ENCODE measurements at places on chromosomes 5 and 9.

DNA sequence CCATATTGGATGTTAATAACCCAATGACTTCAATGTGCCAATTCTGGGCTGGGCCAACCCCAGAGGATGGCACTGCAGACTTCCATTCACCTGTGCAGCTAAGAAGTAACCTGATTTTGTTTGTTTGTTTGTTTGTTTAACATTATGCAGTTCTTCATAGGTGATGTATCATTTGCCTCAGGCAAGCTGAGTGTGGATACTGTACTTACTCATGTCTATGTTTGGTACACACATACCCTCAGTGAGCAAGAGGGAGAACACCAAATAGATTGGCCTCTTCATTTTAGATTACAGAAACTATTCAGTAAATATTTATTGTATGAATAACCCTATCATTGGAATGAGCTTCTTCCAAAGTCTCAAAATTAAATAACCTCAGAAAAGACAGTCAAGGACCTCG is 180.2 kb upstream of the SMC2 start:
- DNase-seq = no peak

DNA sequence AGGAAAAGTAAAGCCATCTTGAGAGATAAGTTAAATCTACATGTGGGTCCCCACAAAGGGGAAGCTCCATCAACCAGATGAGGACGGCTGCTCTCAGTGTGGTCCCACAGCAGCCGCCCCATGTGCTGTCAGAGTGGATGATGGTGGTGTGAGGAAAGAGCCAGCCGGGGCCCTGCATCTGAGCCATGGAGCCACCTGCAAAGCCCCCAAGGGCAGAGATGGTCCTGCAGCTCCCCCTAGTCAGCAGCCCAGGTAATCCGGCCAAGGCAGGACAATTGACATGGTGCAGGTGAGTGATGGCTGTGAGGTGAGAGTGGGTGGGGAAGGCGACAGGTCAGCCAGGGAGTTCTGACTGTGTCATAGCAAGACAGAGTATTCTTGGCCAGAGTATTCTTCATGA is 458.8 kb downstream of the ICE1 start:
- no peak for DNase-seq

DNA sequence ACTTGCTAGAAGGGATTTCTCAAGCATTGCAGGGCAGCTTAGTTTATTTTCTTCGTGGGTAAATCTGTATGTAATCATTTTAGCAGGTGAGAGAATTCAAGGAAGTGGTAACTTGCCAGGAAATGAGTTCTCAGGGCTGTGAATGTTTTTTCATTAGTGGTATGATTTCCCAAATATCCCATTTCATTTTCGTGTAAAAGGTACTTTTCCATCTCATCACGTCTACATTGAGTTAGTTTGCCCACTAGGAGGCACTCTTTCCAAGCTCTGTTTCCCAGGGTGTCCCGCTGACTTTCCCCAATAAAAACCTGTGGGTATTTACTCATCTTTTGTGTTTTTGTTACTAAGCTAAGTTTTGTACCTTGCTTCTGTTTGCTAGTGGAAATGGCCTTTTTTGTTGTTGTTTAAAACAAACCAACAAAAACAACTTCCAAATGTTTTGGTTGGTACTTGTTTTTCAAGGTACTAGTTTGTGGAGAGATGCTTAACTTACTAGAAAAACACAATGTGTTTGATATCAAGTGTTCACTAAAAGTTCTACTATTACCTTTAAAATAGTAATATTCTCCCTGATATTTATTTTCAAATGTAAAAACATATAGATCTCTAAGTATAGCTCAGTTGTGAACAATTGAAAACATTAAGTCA is 373.6 kb downstream of the ADGRV1 start:
- DNase-seq = no peak

- no peak for DNase-seq
Measured at GRCh38 chr9:103992938-103993579, 101.0 kb upstream of the SMC2 start.

DNA sequence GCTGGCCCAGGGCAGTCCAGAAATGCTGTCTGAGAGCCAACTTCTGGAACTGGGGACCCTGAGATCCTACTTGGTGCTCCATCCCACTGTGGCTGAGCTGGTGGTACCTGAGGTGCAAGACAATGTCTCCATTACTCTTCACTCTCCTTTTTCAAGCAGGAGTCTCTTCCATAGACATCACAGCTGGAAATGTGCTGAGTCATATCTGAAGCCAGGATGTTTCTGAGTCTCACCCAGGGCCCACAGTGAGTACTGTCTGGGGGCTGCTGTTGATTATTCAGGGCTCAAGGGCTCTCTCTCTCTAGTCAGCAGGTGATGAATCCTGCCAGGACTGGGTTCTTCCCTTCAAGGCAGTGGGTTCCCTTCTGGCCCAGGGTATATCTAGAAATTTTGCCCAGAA is 145.2 kb upstream of the TAS2R1 start:
- no peak for DNase-seq

DNA sequence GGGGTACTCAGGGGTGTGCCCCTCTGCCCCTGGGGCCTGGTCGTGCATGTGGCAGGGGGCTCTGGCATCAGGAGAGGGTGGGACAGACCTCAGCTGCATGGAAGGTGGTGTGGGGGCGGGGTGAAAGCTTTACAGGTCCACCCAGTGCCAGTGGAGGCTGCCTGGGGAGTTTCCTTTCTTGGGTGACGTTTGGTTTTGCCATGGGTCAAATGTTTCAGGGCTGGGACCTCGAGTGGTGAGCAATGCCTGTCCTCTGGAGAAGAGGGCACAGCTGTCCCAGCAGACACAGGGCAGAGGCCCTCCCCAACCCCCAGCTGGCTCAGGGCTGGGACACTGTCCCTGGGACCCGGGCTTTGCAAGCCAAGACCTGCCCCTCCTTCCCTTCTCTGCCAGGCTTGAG is 3.6 kb downstream of the RXRA start:
- no peak for DNase-seq

DNA sequence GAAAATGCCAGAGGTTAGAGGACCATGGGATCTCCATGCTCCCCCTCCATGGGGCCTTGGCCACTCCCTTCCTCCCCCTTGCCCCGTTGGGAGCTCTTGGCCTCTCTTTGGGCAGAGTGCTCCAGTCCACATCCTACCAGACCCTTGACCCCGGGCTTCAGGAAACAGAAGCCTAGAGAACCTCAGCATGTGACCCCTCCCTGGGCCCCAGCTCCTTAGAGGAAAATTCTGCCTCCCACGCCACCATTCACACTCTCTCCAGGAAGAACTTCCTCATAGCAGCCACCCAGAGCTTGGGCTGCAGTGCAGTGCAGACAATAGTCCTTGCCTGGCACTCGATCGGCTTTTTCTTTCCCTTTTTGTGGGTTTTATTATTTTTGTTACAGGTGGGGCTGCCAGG is 6.0 kb downstream of the LHX6 start:
- no peak for DNase-seq

- no peak for DNase-seq
Measured at GRCh38 chr5:124377386-124377785, 369.1 kb downstream of the ZNF608 start.

DNA sequence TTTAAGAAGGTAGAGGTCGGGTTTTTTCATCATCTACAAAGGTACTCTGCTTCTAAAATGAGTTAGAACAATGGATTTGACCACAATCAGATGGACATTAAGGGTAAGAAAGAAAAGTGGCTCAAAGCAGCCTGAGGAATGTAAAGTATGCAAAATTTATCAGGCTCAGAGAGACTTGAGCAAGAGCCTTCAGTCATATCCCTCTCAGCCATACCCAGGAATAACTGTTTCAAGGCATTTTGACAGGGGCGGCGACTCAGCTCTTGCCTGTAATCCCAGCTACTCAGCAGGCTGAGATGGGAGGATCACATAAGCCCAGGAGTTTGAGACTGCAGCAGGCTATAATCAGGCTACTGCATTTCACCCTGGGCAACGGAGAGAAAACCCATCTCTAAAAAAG is 38.8 kb upstream of the ANXA2R start:
- no peak for DNase-seq

DNA sequence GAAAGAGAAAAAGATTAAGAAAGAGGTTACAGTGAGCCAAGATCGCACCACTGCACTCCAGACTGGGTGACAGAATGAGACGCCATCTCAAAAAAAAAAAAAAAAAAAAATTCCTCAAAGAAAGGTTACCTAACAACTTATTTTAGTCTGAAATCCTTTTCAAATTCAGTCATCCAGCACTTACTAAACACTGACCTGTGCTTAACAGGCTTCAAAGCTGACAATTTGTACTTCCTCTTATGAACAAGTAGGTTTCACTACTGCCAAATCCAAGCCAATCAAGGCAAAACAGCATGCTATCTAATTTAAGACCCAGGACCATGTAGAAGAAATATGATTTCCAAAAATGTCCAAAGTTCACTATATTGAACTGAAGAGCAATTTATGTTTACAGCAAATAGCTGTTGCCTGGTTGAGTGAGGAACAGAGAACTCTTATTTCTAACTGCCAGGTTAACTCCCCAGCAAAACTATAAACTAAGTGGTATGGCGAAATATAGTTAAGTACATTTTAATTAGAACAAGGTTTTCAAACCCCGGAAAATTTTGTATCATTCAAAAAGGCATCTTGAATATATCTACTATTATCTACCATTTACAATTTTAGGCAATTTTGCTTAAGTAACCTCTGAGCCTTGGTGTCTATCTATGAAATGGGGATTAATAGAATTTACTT is 13.4 kb downstream of the PWWP2A start:
- no peak for DNase-seq

- no peak for DNase-seq
Measured at GRCh38 chr9:136351252-136351800, 12.2 kb downstream of the DNLZ start.

DNA sequence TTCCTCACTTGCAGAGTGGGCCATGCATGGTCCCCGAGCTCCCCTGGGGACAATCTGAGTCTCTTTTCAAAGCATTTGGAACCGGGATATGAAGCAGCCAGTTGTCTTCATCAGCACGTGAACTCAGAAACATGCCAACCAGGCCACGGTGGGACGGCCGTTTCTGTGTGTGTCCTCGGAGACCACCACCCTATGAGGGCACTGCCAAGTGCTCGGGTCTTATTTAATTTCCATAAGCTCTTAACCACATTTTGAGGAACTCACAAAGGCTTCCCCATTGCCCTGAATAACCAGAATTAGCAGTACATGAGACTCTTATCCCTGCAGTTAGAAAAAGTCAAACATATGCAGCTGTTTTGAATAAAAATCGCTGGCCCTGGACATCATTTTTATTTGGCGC is 60.1 kb downstream of the OTULIN start:
- no peak for DNase-seq

GRCh38 chr5:10661401-10661800 is 97.5 kb downstream of the ANKRD33B start:
- DNase-seq = no peak

- DNase-seq = no peak
Measured at GRCh38 chr9:89497257-89497963, 503 bp downstream of the SEMA4D start.

- no peak for DNase-seq
Measured at GRCh38 chr5:143396353-143396940, 7.0 kb downstream of the NR3C1 start.

- DNase-seq = no peak
Measured at GRCh38 chr9:131776473-131776872, 36.6 kb upstream of the RAPGEF1 start.

- DNase-seq = no peak
Measured at GRCh38 chr5:110896901-110897300, 158.1 kb downstream of the SLC25A46 start.

GRCh38 chr9:27151693-27152404 is 42.8 kb downstream of the TEK start:
- DNase-seq = no peak

GRCh38 chr5:35438786-35439185 is 178.9 kb upstream of the SPEF2 start:
- DNase-seq = no peak

DNA sequence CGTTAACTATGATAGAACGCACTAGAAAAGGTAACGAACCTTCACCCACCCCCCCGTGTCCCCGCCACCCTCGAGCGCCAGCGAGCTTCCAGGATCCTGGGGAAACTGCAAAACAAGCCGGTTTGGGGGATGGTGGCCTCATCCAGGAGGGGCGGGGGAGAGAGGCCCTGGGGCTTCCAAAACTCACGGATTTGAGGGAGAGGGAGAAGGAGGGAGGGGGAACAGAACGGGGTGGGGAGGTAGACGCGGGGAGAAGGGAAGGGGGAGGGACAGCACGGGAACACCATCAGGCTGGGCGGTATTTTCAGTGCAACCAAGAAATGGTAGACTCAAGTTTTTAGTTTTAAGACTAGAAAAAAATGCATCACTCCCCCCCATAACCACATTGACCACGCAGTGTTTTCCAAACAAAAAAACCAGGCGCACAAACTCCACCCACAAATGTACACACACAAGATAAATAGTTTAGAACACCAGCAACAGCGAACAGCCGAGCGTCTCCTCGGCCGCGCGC is 1.4 kb downstream of the NRARP start:
- no peak for DNase-seq

- DNase-seq = no peak
Measured at GRCh38 chr9:94779031-94779430, 52.5 kb downstream of the AOPEP start.

DNA sequence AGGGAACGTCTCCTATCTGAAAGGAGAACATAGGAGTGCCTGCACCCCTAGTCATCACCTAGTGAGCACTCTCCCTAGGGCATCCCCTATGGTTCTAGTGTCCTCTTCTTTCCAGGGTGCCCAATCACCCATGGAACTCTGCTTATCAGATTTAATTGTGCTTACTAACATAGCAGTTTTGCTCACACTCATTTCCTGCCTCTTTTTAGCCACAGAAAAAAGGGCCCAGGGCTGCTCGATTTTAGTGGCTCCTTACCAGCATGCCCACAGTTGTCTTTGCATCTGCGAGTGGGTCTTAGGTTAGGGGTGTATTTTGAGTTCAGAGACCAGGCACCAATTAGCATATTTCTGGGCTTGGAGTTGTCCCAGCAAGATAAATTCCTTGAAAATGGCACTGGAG is 1110.2 kb downstream of the TAF11L14 start:
- DNase-seq = no peak

DNA sequence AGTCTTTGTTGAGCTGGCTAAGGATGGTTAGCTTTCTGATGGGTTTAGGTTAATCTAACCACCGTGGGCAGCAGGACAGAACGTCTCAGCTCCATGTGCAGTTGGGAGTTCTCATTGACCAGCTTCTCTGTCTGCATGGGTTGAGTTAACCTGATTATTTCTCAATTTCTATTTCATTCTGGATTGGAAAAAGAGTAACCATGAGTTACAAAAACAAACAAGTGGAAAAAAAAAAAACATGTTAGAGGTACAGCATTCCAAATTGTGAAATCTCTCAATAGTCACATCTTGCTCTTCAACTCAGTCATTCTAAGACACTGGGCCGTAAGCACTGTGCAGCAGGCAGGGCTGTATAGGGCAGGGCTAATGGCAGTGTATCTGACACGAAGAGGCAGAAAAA is 343.7 kb upstream of the KLF4 start:
- no peak for DNase-seq

DNA sequence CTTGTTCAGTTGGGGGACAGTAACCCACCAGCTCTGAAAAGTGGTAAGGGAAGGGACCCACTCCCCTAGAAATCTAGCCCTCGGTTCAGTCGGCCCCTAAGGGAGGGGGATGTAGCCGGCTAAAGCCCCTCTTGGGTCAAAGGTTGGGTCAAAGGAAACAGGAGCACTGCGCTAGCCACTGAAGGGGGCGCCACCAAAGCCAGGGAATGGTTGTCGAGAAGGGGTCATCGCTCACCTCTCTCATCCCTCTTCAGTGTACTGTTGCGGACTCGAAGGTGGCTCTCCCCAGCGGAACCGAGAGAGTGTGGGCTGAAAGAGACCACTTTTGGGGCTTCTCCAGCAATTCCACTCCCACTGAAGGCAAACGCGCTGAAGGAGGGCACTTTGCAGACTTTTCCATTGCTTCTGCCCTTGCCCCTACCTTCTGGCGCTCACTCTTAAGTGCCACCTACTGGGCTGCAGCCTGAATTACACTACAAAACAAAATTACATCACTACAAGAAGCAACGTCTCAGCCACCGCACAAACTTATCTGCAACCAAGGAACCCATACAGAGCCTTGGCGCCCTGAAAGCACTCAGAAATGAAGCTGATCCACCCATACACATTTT is 396.9 kb downstream of the PDE4D start:
- DNase-seq = no peak

Measured in NCI-H1417 treated with DMSO at 0.1 percent for 48 hours (cell line).